GM13977 (cell line): ENCODE measurements at places on chromosomes 7 and 10.
A peak's percentile ranks its signal among the peaks of the same experiment; 100 is the strongest.

GRCh38 chr10:43013065-43013464 lies 63.8 kb upstream of the RET start:
- no peak for DNase-seq

- no peak for DNase-seq
Observed at GRCh38 chr10:95559896-95560277, 1.3 kb downstream of the SORBS1 start.

- no peak for DNase-seq
Observed at GRCh38 chr10:132457328-132458070, 60.5 kb downstream of the PWWP2B start.

DNA sequence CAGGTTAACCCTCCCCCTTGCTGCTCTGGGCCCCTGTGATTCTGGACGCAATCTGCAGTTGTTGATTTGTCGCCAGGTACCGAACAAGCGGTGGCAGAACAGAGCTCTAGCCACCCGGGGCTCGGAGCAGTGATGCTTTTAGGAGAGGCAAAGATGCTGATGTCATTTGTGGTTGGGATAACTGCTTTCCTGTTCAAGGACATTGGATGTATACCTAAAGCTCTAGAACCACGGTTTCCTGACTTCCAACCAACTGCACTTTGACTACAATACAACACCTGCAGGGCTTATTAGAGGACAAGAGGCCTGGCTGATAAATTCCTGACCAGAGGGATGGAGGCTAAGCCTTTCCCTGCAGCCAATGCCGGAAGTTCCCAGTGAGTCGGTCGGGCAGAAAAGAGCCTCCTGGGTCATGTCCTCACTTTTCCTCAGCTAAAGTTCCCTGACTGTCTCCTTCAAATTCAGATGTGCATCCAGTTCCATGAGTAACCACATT lies 6.5 kb upstream of the RBM20 start:
- no peak for DNase-seq

DNA sequence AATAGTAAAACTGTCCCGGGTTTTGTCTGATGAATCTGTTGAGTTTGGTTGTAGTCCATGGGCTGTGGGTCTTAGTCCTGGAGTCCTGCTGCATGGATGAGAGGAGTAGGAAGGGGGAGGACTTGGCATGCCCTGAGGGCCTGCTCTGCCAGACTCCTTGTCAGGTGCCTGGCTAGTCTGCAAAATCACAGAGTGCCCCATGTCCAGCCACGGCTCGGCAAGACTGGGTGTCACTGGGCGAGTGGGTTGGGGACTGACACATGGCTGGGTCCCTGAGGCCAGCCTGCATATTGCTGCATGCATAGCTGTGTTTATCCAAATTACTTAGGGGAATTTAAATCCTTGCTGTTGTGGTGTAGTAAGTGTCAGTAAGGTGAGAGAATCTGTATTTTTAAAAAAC lies 9.7 kb downstream of the MINDY4 start:
- DNase-seq: no peak

GRCh38 chr10:86520871-86521677 lies 518 bp downstream of the WAPL start:
- DNase-seq: peak; percentile 67

- no peak for DNase-seq
Observed at GRCh38 chr10:28186461-28186860, 116.4 kb downstream of the MPP7 start.

- DNase-seq: no peak
Observed at GRCh38 chr10:36256166-36256565, 614.1 kb upstream of the FZD8 start.

- no peak for DNase-seq
Observed at GRCh38 chr7:159175792-159176191, 31.1 kb upstream of the VIPR2 start.

GRCh38 chr10:69863580-69863979 lies 61.9 kb downstream of the COL13A1 start:
- no peak for DNase-seq

- no peak for DNase-seq
Observed at GRCh38 chr7:32253299-32253698, 183.1 kb upstream of the PDE1C start.

GRCh38 chr10:33494694-33495265 lies 160.3 kb upstream of the NRP1 start:
- DNase-seq: no peak

- DNase-seq: no peak
Observed at GRCh38 chr7:101395376-101395775, 32.7 kb downstream of the COL26A1 start.

GRCh38 chr10:32692174-32692573 lies 246.2 kb downstream of the CCDC7 start:
- DNase-seq: no peak

DNA sequence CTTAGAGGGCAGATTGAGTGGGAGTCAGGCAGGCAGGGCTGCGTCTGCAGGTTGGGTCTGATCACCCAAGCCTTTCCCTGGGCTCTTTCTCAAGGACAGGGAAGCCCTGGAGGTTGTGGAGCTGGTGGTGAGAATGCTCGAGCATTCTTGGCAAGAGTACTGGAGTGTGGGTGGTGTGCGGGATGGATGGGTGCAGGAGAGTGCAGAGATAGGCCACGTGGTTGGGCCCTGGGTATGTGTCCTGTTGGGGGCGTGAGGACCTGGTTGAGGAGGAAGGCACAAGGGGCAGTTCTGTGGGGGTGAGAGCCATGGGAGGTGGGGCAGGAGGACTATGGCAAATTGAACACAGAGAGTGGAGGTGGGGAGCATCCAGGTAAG lies 135.9 kb downstream of the PTPN20 start:
- DNase-seq: no peak

GRCh38 chr7:106111655-106112117 lies 426 bp downstream of the SYPL1 start:
- DNase-seq: no peak

DNA sequence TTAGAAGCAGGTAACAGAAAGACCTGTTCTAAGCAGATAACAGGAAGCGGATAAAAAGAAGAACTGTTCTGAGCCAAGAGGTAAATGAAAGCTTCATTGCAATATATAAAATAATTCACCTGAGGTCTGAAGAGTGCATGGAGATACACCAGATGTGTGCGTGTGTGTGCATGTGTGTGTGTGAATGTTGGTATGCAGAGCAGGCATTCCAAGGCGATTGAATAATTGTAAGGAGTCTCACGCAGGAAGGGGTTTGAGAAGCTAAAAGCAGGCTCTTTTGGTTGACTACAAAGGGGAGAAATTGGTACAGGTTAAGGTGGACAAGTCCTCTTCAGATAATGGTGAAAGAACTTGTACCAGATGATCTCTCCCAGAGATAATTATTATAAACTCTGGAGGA lies 450.6 kb downstream of the DNAJB9 start:
- DNase-seq: no peak

- DNase-seq: no peak
Observed at GRCh38 chr10:97468162-97468561, 22.2 kb downstream of the ZDHHC16 start.

DNA sequence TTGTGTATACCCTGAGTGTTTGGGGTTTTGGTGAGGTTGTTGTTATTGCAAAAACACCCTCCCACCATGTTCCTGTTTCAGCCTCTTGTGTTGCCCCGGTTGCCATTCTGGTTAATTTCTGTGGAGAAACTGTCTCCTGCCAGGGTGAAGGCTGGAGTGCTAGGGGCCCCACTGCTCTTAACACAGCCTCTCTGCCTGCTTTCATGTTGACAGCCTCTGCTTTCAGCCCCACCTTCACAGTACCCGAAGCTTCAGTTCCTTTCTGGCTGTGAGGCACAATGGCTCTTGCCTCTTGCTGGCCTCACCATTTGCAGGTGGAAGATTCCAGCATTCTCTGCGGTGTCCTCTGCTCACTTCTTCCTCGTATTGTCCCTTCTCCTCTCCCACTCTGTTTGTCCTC lies 19.2 kb downstream of the SLC18A2 start:
- no peak for DNase-seq

GRCh38 chr10:88262591-88263234 lies 320.4 kb downstream of the RNLS start:
- DNase-seq: no peak

DNA sequence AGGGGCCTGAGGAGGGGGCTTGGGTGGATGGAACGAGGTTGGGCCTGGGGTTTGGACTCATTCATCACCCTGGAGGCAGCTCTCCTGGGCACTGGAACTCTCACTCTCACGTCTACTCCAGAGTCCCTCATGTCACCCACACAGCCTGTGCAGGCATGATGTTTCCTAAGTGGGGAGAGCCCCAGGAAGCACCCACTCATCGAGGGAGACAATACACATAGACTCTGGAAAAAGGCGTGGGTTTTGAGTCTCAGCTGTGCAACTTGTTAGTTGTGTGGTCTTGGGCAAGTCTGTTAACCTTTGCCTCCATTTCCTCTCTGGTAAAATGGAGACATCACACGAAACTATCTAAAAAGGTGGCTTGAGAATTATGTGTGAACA lies 25.9 kb upstream of the RBM20 start:
- no peak for DNase-seq

GRCh38 chr7:130143986-130144311 lies 61.3 kb downstream of the TMEM209 start:
- no peak for DNase-seq

DNA sequence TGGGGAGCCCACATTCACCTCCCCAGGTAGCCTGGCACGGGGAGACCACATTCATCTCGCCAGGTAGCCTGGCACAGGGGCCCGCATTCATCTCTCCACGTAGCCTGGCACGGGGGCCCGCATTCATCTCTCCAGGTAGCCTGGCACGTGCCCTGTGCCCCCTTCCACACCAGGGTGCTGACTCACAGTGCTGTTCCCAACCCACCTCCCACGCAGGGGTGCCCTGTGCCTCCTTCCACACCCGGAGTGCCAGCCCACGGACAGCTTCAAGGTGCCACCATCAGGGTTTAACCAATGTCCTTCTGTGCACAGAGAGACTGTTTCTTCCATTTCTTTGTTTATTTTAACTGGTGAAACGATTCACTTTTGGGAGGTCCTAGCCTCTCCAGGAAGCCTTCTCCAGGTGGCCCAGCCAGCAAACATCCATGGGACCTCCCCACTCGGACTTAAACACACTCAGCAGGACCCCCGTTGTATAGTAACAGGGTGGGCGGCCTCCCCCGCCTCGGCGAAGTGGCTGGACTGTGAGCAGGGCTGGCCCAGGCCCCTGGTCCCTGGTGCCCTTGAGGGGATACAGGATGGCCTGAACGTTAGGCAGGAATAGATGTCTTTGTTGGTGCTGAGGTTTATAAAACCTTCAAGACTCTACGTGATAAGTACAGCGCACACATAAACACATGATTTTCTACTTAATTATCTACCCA lies 41.1 kb upstream of the FOXL3 start:
- DNase-seq: peak; percentile 30

DNA sequence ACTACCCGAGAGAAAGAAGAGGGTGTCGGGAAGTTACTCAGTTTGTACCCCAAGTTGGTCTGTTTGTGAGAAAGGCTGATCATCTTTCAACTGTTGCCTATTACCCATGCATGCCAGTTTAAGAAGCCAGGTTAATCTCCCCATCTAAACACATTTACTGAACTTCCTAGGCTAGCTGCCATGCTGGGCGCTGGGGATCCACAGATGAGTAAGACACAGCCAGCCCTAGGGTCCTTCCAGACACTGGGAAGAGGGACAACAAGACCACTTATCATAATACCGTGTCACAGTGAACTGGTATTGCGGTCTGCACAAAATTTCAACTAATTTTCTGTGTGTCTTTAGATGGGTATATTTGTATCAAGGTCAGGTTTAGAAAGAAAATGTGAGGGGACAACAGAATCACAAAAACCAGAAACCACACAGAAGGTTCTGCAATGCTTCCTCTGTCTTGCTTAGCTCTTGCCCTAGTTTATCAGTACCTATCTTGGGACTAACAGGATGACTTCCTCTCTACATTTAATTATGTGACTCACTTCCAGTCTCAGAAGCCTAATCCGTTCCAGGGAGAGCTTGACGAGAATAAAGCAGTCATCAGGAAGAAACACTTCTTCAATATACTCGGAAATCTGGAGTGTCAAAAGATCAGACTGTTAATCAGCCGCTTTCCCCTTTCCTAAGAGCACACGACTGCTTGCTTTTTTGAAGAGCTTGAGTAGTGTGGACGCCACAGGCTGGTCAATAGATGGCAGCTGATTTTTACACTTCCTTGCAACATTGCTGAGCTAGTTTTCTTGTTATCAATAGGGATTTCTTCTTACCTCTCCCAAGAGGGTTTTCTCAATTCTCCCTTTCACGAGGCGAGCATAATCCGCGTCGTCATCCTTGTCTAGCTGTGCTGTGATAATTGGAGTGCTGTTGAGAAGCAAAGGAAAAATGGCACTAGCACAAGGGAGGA lies 45.7 kb downstream of the POLR3A start:
- DNase-seq: no peak

GRCh38 chr7:111113263-111114017 lies 22.5 kb downstream of the LRRN3 start:
- DNase-seq: no peak

DNA sequence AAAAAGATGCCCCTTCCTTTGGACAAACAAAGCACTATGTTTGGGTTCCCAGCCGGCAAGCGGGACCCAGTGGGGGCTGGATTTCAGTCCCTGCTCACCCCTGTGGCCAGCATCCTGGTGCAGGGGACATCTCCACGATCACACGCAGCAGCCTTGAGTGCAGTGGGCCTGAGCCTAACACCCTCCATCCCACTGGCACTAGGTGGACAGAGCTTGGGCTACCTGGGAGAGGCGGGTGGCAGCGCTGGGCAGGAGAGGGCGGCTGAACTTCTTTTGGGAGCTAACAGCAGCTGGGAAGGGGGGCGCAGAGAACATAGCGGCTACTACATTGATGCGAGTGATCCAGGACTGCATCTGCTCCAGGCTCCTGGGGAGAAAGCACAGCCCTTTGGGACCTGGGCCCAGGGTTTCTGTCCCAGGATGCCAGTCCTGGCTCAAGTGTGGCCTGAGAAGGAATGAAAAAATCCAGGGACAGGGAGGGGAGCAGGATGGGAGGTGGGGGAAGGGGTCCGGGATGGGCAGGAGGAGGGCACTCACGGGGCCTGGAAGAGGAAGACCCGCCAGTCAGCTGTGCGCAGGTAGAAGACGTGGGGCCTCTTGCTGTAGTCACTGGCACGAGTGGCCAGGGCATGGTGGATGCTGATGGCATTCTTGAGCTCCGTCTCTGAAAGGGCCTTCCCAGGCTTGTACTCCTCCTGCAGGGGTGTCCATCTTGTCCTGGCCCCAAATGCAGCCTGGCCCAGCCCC lies 9.0 kb downstream of the NFKB2 start:
- DNase-seq: no peak

DNA sequence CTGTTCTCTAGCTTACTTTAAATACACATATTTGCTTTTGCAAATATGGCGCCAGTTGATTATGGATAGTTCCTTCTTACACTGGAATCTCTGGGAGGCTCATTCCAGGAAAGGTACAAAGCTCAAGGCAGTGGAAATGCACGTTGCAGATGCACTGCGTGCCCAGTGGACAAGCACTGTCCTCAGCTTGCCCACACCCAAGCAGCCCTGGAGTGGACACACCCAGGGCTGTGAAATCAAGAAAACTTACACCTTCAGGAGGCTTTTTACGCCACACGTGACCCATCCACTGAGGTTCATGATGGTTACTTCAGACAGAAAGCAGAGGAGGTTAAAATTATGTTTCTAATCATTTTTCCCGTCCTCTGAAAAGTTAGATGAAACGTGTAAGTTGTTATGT lies 248.5 kb downstream of the VTI1A start:
- DNase-seq: no peak

GRCh38 chr7:116953906-116954838 lies 871 bp downstream of the ST7 start:
- DNase-seq: no peak
